Activated naive CD4-positive, alpha-beta T cell treated with Interleukin-2 at 50 U/mL for 16 hours (primary cell): ENCODE measurements at places on chromosomes 1 and 21.

DNA sequence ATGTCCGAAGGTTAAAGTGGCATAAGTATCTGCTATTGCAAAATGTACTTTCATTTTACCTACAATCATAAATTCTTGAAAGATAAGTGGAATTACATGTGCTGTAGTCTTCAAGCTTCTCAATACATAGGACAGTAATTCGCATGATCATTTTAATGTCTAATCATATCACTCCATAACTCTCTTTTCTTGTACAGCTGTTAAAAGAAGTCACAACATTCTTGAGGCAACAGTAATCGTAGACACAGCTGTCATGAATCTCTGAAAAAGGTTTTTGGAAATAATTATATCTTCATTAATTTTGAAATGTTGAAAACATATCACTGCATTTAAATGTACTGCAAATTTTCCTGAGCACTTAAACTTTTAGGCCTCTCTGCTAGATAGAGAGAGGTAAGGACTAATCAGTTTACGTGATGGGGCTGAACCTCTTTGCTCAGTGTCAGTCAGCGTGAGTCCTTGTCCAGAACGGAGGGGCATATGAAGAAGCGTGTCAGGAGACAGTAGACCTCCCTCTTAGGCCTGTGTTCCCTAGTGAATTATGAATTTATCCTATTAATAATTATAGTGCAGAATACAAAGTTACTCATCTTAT lies 133.4 kb downstream of the NEK7 start:
- no peak for DNase-seq

DNA sequence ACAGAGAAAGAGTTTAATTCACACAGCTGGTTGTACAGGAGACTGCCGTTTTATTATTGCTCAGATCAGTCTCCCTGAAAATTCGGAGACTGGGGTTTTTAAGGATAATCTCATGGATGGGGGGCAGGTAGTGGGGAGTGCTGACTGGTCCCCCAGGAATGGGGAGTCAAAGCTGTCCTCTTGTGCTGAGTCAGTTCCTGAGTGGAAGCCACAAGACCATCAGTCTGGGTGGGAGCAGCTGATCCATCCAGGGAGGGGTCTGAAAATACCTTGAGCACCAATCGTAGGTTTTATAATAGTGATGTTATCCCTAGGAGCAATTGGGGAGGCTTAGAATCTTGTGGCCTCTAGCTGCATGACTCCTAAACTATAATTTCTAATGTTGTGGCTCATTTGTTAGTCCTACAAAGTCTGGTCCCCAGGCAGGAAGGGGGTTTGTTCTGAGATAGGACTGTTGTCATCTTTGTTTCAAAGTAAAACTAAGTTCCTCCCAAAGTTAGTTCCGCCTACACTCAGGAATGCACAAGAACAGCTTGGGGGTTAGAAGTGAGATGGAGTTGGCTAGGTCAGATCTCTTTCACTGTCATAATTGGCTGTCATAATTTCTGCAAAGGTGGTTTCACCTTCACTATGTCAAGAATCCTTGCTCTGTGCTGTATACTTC lies 50.3 kb downstream of the TRAF5 start:
- no peak for DNase-seq

GRCh38 chr1:91243171-91243570 lies 161.5 kb downstream of the HFM1 start:
- no peak for DNase-seq

DNA sequence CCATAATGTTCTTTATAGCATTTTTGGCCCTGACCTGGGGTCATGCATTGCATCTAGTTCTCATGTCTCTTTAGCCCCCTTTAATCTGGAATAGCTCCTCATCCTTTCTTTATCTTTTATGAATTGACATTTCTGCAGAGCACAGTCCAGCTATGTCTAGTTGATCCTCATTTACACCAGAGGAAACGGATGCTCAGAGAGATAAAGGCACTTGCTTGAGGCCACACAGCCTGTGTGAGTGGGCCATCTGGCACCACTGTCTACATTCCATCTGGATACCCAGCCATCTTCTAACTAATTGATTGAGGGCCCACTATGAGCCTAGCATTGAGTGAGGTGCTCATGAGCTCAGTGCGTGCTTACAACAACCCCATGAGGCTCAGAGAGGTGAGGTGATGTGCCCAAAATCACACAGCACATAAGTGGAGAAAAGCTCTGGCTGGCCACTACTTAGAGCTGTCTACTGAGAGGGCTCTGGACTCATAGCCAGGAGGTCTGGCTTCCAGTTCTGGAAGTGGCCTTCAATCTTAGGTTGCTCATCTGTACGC lies 3.5 kb downstream of the HPCA start:
- DNase-seq: no peak

GRCh38 chr1:40303790-40304189 lies 13.3 kb downstream of the COL9A2 start:
- no peak for DNase-seq

DNA sequence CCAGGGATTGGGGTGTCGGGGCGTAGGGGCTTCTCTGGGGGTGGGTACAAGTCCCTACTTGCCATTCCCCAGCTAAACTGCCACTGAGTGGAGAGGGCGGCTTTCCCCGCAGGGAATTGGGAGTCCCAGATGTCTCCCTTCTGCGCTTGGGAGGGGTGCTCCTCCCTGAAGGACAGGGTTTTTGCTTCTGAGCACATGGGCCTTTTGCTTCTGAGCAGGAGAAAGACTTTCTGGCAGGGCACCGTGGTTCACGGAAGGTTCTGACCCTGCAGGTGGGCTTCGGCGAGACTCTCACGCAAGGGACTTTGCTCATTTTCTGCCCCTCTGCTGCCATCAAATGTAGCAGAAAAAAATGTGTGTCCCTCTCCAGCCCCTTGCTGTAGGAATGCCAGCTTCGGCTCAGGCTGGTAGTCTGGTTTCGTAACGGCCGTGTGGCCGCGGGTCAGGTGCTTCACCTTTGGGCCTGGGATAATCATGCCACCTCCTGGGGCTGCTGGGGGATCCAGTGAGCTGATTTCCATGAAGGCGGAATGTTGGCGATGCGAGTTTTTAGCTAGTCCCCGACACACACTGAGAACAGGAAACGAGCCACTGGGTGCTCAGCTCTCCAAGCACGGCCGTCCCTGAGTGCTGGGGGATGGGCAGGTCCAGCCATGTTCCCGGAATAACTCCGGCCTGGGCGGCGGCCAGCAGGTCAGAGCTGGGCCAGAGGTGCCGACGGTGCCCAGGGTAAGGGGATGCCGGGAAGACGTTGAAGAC lies 364.0 kb downstream of the CAMTA1 start:
- no peak for DNase-seq

- no peak for DNase-seq
These were observed 71.8 kb downstream of the VPS13D start for GRCh38 chr1:12301518-12302237.

GRCh38 chr1:31310198-31310597 lies 13.4 kb downstream of the ZCCHC17 start:
- DNase-seq: no peak

GRCh38 chr1:218312509-218312908 lies 27.4 kb downstream of the RRP15 start:
- DNase-seq: no peak

DNA sequence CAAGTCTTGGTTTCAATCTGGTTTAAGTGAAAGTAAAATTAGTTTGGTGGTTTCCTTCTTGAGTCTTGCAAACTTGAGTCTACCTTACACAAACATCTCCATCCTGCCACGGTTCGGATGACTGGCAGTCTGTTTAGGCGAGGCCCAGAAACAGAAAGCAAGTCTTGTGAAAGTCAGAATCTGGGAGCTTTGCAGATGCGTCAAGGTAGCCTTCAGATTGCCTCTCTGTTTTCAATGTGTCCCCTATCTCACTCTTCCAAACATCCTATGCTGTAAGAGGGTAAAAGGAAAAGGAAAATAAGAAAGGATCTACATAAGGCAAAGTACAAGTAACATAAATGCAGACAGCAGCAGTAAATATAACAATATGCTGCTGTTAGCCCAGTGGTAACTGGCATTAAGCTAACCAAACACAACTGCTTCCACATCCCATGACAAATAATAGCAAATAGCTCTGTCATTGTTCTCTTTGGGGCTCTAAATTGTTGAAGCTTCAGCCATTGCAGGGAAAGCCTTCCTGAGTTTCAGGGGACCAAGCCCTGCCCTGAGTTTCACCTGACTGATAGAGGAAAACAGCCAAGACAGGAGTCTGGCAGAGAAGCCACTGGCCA lies 26.2 kb upstream of the C1orf105 start:
- peak; percentile 68 for DNase-seq

GRCh38 chr1:165877940-165878556 lies 50.6 kb downstream of the UCK2 start:
- DNase-seq: no peak

DNA sequence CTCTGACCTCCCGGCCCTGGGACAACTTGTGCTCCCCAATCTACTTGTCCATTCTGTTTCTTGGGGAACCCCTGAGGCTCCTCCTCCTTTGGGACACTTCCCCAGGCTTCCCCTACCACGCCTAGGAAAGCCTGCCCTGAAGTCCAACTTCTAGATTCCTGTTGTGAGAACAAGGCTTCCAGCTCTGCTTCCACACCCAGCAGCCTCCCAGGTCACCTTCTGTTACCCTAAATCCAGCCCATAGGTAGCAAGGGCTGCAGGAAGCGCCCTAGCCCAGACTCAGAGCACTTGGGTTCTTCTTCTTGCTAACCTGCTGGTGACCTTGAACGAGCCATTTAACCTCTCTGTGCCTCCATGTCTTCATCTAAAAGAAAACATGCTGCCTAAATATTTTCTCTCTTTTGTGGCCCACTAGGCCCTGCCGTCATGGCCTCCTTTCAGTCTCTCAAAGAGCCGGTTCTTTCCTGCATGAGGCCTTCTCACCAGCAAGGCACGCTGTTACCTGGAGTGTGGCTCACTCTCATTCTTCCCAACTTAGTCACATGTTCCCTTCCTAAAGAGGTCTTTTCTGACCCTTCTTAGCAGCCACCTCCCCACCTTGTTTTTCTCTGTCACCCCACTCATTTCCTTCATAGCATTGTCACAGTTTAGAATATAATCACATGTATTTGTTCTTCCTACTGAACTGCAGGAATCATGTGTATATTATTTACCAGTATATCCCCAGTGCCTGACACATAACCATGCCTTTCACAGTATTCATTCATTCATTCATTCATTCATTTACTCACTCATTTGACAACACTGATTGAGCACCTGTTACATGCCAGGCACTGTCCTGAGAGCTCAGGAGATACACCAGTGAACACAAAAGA lies 1.4 kb downstream of the CAPN2 start:
- no peak for DNase-seq

DNA sequence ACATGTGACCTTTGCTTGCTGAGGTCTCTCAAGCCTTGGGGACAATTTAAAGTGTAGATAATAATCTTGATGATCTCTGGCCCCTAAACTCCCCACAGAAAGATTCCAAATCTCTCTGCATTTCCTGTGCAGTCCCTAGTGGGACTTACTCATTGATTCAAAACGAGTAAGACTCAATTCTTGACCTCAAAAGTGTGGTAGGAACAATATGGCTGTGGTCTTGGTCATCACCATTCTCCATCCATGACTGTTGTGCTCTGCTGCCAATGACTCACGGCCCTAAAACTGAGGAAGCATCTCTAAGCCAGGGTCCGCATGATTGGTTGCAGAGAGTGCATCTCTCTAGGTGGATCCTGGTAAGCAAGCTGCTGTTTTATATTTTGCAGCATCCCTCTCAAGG lies 268.0 kb downstream of the PTGER3 start:
- no peak for DNase-seq

GRCh38 chr1:171488190-171488929 lies 3.0 kb downstream of the PRRC2C start:
- DNase-seq: no peak

DNA sequence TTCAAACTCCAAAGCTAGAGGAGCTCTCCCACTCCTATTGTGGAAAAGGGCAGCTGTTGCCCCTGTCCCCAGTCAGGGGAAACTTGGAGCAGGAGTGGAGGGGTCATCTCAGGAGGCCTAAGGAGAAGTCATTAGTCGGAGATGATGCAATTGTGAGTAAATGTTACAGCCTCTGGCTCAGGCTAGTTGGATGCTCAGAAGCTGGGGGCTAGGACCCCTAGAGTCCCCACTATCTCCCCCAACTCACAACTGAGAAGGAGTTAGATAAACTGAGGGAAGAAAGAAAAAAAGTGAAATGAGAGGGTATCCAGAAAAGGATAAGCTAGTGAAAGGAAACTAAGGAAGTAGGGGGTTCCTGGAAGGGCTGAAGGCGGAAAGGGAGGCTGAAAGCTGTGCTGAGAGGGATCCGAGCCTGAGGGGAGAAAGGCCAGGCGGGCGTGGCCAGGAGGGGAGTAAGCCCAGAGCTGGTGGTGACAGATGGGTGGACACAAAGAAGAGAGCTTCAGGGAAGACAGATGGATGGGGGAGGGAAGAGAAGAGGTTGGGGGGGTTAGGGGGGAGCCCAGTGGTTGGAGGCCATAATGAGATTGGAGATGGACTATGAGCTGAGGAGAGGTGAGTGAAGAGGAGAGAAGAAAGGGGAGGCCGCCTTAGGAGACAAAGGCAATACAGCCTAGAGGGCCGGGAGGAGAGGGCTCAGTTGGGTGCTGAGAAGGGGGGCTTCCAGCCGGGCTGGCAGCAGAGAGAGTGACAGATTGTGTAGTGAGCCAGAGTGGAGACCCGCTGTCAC lies 4.5 kb upstream of the NHLH1 start:
- DNase-seq: no peak

DNA sequence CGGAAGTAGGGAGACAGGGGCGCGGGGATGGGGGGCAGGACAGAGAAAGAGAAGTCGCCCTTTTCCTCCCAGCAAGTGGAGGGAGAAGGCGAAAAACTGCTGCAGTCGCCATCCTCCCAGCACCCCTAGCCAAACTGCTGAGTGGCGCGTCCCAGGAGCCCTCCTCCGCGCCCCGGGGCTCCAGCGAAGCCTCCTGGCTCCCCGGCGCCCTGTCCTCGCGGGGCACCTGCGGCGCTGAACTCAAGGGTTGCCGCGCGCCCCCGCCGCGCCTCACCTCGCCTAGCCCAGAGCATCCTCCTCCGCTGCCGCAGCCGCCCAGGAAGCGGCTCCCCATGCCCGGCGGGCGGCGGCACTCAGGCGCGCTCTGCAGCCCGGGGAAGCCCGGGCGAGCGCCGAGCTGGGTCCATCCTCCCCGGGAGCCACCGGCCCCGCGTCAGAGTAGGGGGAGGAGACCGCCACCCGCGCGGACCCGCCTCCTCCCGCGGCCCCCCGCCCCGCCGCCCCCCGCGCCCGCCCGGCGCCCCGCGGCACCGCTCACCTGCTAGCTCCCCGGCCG lies at the start of gene DAB1:
Gene DAB1 (minus strand): TSS at position 405 of the 556 bp plus-strand sequence. CDS start 133,030 bp downstream, outside the sequence.
- DNase-seq: no peak

DNA sequence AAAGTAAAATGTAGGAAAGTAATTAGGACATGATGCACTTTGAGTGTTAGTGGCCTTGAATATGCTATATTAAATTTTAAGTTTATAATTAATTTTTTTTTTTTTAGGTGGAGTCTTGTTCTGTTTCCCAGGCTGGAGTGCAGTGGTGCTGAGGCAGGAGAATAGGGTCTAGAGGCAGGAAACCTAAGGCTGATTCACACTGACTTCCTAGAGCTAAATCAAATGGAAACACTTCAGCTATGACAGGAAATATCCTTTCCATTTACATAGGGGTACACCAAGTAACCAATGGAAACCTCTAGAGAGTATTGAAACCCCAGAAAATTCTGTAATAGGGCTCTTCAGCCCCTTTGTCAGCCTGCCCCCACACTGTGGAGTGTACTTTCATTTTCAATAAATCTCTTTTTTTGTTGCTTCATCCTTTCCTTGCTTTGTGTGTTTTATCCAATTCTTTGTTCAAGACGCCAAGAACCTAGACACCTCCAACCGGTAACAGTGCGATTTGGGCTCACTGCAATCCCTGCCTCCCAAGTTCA lies 17.9 kb upstream of the THRAP3 start:
- no peak for DNase-seq

GRCh38 chr1:28074892-28075511 lies 13.4 kb downstream of the EYA3 start:
- no peak for DNase-seq
